Inflammatory macrophage treated with lipopolysaccharide for 1 hour (primary cell): ENCODE measurements at places on chromosomes 1 and 21.

- DNase-seq, result no peak
Observed at GRCh38 chr1:215631489-215631888, 64.4 kb downstream of the KCTD3 start.

DNA sequence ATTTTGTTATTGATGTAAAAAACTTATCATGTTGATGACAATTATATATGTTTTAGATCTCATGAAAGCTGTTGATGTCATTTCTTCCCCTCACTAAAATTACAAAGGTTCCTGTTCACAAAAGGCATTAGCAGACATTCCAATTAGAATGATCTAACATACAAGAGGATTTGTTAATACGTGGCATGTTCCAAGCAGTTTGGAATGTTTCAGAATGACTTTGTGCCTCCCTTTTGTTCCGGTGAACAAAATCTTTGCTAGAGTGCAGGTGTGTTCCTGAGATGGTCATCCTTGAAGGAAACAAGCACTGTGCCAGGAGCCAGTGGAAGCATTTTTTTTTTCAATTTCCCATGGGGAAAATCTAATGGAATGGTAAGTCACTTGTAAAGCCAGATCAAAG, 108.0 kb upstream of the KCTD3 start:
- no peak for DNase-seq

- DNase-seq, result no peak
Observed at GRCh38 chr1:1332774-1333480, 1.8 kb downstream of the TAS1R3 start.

- peak; percentile 88 for DNase-seq
Observed at GRCh38 chr1:77476475-77476874, 194.7 kb downstream of the AK5 start.

DNA sequence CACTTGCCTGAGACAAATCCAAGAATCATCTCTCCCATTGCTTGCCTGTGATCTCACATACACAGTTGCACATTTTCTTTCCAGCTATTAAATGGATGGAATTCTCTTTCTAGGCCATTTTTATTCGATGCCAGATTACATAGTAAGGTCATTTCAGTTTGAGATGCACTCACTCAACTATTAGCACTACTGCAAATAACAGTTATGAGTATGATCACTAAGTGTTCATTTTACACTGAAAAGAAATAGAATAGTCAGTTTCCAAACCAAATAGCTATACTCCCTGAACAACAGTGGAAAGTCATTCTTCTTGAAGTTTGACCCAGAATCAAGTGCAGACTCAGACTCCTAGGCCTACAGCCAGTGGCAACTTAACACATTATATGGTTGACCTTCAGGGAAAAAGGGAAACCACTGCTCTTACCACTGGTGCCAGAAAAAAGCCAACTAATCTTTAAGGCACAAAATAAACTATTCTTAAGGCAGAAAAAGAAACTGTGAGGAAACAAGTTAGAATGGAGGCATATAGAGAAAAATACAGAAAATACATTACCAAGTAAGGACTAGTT, 31.5 kb downstream of the WNT2B start:
- DNase-seq, result no peak

- DNase-seq, result no peak
Observed at GRCh38 chr1:169112241-169112640, 5.8 kb downstream of the ATP1B1 start.

GRCh38 chr1:162004441-162004950, 19.2 kb downstream of the OLFML2B start:
- no peak for DNase-seq

DNA sequence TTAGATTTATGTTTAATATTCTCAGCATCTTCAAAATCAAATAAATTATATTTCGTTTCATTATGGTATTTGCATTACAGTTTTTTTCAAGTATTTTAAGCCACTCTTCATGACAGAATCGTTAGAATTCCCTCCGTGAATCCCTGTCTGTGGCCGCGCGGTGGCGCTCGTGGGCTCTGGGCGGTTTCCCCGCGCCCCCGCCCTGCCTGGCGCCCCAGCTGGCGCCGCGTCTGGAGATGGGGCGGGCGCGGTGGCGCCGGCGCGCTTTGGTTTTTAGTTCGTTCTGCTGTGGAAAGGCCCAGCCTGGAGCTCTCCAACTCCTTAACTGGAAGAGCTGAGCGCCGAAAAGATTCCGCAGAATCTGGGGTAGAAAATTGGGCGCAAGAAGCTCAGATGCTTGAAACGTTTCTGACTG, 25.7 kb downstream of the PRMT2 start:
- DNase-seq, result peak; percentile 58

GRCh38 chr1:234892642-234893041, 236.0 kb downstream of the TOMM20 start:
- DNase-seq, result no peak

DNA sequence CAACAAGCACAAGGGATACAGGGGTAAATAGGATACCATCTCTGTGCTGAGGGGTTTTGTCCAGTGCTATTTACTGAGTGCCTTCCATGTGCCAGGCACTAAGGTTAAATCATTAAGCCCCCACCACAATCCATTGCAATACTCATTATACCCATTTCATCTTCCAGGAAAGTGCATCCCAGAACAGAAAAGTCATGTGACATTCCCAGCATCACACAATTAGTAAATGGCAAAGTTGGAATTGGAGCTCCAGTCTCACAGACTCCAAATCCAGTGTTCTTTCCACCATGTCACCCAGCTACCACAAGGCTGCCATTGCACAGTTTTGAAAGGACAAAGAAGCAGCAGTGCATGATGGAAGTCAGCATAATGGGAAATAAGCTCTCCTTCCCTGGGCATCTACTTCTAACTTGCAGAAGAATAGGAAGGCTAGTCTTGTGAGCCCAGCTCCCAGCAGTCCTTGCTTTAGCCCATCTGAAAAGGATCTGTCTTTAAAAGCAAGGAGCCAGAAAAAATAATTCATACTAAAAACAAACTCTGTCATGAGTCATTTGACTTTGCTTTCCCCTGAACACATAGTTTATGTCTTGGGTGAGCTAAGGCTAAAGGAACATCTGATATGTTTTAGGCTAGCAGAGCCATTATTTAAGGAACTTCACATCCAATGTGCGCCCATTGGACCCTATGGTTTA, 111.4 kb upstream of the HOOK1 start:
- no peak for DNase-seq

- DNase-seq, result no peak
Observed at GRCh38 chr1:176055398-176055797, 151.7 kb downstream of the COP1 start.

DNA sequence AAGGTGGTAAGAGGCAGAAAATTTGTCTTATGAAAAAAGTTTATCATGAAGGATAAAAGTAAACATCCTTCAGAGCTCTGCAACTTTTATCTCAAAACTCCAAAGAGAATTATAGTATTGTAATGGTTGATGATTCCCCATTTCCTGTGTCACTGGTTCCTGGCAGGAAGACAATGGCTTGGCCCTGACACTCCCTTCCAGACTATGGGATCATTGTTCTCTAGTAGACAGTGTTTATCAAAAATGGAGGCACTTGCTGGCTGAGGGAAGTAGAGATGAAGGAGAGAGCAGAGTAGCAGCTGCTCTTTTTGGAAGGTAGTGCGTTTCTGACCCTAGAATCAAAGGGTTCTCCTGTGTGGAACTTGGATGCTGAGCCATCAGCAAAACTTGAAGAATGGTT, 145.9 kb upstream of the ATP1B1 start:
- DNase-seq, result no peak

GRCh38 chr1:53572815-53573173, 113.6 kb downstream of the DMRTB1 start:
- no peak for DNase-seq
